ENCODE measurements at places on chromosomes 4 and X.

- no peak for DNase-seq
These were observed 219.5 kb downstream of the SPCS3 start for GRCh38 chr4:176539091-176539784.

DNA sequence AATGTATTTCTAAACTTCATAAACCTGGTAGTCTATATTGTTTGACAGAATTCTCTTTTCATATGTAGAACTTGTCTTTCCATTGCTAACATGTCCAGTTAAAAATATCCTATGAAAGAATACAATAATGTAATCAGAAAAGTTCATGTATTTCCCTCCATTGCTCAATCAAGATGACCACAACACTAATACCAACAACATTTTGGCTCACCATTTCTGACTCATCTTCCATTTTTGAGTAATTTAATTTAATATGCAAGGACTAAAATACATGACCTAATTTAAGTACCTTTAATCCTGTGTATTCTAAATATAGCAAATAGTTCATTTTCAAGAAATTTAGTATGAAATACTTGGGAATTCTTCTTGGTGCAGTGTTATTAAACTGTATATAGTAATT is 239.5 kb upstream of the GPC4 start:
- no peak for DNase-seq

DNA sequence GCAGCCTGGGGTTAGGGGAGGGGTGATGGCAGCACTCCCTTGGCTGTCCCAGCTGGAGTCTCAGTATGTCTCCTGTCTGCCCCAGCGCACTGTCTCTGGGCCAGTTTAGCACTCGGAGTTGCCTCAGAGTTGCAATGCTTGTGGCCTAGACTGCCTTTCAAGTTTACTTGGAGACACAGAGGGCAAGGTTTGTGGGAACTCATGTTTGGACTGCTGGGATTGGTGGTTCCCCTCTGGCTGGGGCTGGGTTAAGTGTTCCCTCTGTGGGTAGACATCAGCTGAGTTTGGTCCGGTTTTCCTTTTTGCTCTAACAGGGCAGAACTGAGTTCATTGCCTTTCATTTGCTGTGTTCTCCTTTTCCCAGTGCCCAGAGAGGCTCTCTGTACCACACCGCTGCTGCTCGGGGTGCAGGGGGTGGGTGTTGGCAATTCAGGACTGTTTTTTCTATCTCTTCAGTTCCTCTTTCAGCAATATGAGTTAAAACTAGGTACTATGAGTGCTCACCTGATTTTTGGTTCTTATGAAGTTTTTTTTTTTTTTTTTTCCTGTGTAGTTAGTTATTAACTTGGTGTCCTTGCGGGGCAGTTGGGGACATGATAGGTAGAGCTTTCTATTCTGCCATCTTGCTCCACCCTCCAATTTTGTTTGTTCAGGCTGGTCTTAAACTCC is 17.2 kb downstream of the RAB33B start:
- no peak for DNase-seq

GRCh38 chr4:4870576-4871241 is 11.2 kb downstream of the MSX1 start:
- DNase-seq = no peak

GRCh38 chr4:140052050-140052449 is 101.9 kb downstream of the MAML3 start:
- DNase-seq = no peak

All from cerebellar nuclear complex (tissue), 1 donor.